ENCODE measurements at places on chromosomes 1 and 21. TPM values are rescaled to one million over a fixed set of nuclear protein-coding genes. Genes with fewer than 3 reads are reported as not detected.

The RGS16 gene
- 1.2 TPM for total RNA-seq

The DMBX1 gene
- total RNA-seq: 0.25 TPM

The PFDN2 gene
- total RNA-seq: 47.1 TPM

The XCL1 gene
- not detected for total RNA-seq

The METTL13 gene
- 15.5 TPM for total RNA-seq

The DISC1 gene
- 12.3 TPM for total RNA-seq

- no peak overlapping the region for H3K4me3 ChIP-seq
- H3K4me1 ChIP-seq: no peaks in the 10 kb centered on the region
- no peaks in the 10 kb centered on the region for H3K36me3 ChIP-seq
- H3K27ac ChIP-seq: no peak overlapping the region
- no peak for DNase-seq
- no peaks in the 10 kb centered on the region for H3K27me3 ChIP-seq
These were observed 91.1 kb downstream of the DMRTB1 start for GRCh38 chr1:53550201-53550741.

DNA sequence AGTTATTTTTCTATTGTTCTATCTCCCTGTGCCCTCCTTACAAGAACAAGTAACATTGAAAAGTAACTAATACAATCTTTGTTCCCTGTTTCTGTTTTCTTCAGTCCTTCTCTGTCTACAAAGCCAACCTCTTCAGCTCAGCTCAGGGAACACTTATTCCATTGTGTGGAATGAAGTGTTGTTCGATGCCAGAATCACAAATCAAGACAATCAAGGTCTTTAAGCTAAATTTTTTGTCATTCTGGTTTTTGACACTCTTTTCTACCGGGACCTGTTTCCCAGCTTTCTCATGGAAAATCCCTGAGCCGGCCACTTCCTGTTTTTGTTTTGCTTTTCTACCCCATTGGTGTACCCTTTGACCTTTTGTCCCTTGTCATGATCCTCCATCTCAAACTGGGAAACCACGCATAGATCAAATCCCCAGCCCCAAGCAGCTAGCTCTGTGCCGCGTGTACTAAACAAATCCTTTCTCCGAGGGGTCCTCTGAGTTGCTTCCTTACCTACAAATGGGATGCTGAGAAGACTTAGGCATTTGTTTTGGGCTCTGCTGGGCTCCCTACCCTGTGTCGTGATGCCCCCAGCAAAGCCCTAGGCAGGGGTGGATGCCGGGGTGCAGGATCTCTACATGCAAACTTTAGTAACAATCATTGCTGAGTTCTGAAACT is 141.8 kb downstream of the TOMM20 start:
- no peaks in the 10 kb centered on the region for H3K27me3 ChIP-seq
- no peak overlapping the region for H3K4me3 ChIP-seq
- no peak for DNase-seq
- peaks cover 63% of the 10 kb centered on the region for H3K4me1 ChIP-seq
- H3K36me3 ChIP-seq: no peaks in the 10 kb centered on the region
- H3K27ac ChIP-seq: peak overlapping the region; percentile 86

- no peak for DNase-seq
- no peaks in the 10 kb centered on the region for H3K27me3 ChIP-seq
- no peaks in the 10 kb centered on the region for H3K36me3 ChIP-seq
- H3K4me1 ChIP-seq: no peaks in the 10 kb centered on the region
These were observed 71.2 kb downstream of the GPR161 start for GRCh38 chr1:168065506-168065905.

GRCh38 chr1:48077795-48078222 is 80.6 kb upstream of the TRABD2B start:
- no peak overlapping the region for H3K4me3 ChIP-seq
- peaks cover 22% of the 10 kb centered on the region for H3K4me1 ChIP-seq
- no peaks in the 10 kb centered on the region for H3K27me3 ChIP-seq
- no peaks in the 10 kb centered on the region for H3K36me3 ChIP-seq
- no peak overlapping the region for H3K27ac ChIP-seq

DNA sequence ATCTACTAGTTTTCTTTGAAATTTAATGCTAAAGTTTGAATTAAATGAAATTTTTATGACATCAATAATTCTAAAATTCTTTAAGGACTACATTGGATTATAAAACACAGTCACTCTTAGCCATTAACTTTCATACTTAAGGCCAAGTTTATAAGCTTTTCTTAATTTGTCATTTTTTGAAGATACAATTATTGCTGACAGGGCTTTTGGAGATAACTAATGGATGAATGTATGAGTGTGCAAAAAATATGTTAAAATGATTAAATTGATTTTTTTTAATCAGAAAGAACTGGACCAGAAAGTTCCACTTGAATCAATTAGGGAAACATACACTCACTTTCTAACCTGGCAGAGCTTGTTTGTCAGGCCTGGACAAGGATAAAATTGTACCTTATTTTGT is 70.3 kb upstream of the CHODL start:
- no peak overlapping the region for H3K27ac ChIP-seq
- H3K36me3 ChIP-seq: no peaks in the 10 kb centered on the region
- H3K4me3 ChIP-seq: no peak overlapping the region
- DNase-seq: no peak
- H3K27me3 ChIP-seq: no peaks in the 10 kb centered on the region
- H3K4me1 ChIP-seq: no peaks in the 10 kb centered on the region

- H3K4me1 ChIP-seq: no peaks in the 10 kb centered on the region
- no peaks in the 10 kb centered on the region for H3K27me3 ChIP-seq
- H3K4me3 ChIP-seq: no peak within 1 kb of the TSS
- no peak for DNase-seq
- H3K27ac ChIP-seq: no peak within 1 kb of the TSS
- H3K36me3 ChIP-seq: no peaks in the 10 kb centered on the region
These were observed at the start of gene PKLR for GRCh38 chr1:155301342-155301841. PKLR (minus strand) TSS chr1:155301438; CDS start chr1:155301395, 43 bp downstream.

GRCh38 chr1:17009706-17010105 is 2.0 kb downstream of the ATP13A2 start:
- no peak overlapping the region for H3K27ac ChIP-seq
- no peak overlapping the region for H3K4me3 ChIP-seq
- H3K36me3 ChIP-seq: peaks cover 5% of the 10 kb centered on the region
- H3K4me1 ChIP-seq: peaks cover 28% of the 10 kb centered on the region
- H3K27me3 ChIP-seq: no peaks in the 10 kb centered on the region
- no peak for DNase-seq

DNA sequence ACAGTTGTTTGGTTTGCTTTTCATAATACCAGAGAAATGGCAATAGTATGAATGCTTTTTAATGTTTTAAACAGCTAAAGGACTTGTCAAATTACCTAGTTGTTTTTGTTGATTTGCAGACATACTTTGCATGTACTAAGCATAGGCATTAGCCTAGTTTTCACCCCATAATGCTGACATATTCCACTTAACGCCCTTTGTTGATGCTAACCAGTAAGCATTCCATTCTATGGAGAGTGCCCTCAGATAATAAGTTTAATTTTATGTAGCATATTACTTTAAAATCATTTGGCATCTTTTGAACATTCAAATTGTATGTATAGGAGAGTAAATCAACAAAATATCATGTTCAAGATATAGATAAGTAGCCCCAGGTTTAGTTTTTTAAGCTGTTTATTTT is 32.5 kb downstream of the RGS21 start:
- H3K27ac ChIP-seq: no peak overlapping the region

- H3K4me1 ChIP-seq: no peaks in the 10 kb centered on the region
- no peak overlapping the region for H3K27ac ChIP-seq
- no peaks in the 10 kb centered on the region for H3K27me3 ChIP-seq
- no peaks in the 10 kb centered on the region for H3K36me3 ChIP-seq
These were observed 10.9 kb upstream of the RWDD3 start for GRCh38 chr1:95223110-95223509.

GRCh38 chr1:79042117-79042516 is 35.6 kb upstream of the ADGRL4 start:
- H3K4me1 ChIP-seq: no peaks in the 10 kb centered on the region
- no peaks in the 10 kb centered on the region for H3K27me3 ChIP-seq
- H3K36me3 ChIP-seq: no peaks in the 10 kb centered on the region

Data from vagina (tissue), 2 donors.